ENCODE measurements at places on chromosomes 2 and 18.

GRCh38 chr2:242030858-242031257 is 161.3 kb downstream of the RTP5 start:
- no peak for DNase-seq

- no peak for DNase-seq
Measured at GRCh38 chr2:167431949-167432348, 543.7 kb downstream of the XIRP2 start.

- DNase-seq: no peak
Measured at GRCh38 chr2:165793161-165793778, 777 bp downstream of the GALNT3 start.

GRCh38 chr2:105969552-105969951 is 224.5 kb downstream of the UXS1 start:
- DNase-seq: no peak

- DNase-seq: no peak
Measured at GRCh38 chr2:3222636-3223035, 155.0 kb downstream of the EIPR1 start.

DNA sequence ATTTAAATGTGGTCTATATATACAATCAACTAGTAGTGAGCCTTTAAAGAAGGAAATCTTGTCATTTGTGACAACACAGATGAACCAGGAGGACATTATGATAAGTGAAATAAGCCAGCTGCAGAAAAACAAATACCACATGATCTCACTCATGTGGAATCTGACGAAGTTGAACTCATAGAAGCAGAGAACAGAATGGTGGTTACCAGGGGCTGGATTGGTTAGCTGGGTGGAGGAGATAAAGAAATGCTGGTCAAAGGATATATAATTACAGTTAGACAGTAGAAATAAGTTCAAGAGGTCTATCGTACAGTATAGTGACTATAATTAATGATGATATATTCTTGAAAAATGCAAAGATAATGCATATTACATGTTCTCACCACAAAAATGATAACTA is 267.9 kb downstream of the FBXO15 start:
- no peak for DNase-seq

GRCh38 chr2:195451160-195451559 is 205.9 kb upstream of the SLC39A10 start:
- no peak for DNase-seq

DNA sequence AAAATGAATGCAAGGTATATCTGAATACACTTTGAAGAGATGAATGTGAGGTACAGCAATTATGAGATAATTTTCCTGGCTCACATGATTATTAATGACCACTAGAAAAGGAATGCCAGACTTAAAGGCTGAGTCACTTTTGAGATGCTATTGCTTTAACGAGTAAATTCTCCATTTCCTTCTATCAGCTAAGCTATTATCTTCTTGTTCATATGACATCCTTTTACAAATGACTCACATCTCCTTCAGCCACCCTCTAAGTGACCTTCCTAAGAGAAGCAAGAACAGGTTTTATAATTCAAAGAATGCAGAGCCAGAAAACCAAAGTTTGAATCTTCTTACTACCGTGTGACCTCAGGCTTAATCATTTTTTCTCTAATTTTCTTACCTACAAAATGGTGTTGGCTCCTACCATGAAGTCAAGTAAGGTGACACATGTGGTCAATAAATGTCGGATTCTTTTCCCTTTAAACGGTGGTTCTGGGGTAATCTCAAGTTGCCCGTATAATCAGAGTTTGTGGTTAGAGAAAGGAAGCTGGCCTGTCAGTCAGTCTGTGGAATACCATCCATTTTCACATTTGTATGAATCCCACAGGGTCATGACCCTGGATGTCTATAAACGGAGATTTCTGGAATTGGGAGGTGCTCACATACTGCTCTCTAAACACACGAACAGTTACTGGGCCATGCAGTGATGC is 184.0 kb upstream of the PID1 start:
- no peak for DNase-seq

DNA sequence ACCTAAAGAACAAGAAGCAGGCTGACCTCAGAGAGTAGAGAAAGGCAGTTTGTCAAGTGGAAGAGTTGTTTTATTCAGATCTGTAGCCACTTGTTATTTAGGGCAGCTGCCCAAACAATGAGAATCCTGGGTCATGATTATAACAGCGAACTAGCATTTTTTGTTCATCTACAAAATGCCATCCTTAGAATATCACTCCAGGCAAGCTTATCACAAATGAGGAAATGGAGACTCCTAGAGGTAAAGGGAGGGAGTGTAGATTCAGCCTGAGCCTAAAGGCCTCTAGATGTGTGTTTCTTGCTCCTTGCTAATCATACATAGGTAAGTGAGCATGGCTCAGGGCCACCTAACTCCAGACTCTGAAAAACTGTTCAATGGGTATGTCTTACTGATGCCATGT is 126.1 kb downstream of the HNMT start:
- DNase-seq: no peak

- DNase-seq: no peak
Measured at GRCh38 chr2:58638256-58638805, 397.2 kb upstream of the FANCL start.

GRCh38 chr18:46332286-46332801 is 228.2 kb downstream of the HAUS1 start:
- DNase-seq: no peak

DNA sequence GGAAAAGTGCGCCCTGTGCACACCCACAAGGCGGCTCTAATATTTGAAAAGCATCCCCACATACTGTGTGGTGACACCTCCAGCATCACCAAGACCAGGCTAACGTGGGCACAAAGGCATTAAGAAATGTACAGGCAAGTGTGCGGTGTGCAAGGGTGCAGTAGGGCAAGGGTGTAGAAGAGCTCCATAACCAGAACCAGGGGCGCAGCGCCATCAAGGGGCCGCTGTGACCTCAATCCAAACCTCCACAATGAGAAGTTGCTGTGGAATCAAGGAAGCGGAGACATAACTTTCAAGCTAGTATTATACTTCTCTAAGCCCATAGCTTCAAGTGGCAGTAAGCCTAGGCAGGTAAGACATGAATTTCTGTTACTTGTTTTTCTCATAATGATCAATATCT is 13.0 kb downstream of the L3MBTL4 start:
- no peak for DNase-seq

- DNase-seq: no peak
Measured at GRCh38 chr18:49527631-49528327, 34.1 kb upstream of the LIPG start.

GRCh38 chr2:72803151-72803550 is 22.7 kb downstream of the EXOC6B start:
- DNase-seq: no peak

DNA sequence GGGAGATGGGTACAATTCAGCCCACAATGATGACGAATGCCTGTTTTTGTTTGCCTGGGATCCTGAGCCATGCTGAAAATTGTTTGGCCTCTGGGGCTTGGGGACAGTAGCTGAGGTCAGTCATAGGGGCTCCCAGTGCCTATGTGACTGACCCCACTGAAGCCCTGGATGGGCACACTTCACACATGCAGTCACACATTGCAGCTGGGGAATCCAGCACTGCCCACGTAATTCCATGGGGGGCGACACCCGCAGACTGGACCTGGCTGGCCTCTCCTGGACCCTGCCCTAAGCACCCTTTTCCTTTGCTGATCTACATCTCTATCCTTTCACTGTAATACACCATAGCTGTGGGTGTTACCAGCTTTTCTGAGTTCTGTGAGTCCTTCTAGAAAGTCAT is 295.2 kb upstream of the HS6ST1 start:
- no peak for DNase-seq

- DNase-seq: no peak
Measured at GRCh38 chr2:99112617-99113016, 28.9 kb upstream of the C2orf15 start.

- no peak for DNase-seq
Measured at GRCh38 chr2:154945984-154946383, 247.5 kb downstream of the KCNJ3 start.

GRCh38 chr18:68467957-68468356 is 247.0 kb downstream of the TMX3 start:
- DNase-seq: no peak

DNA sequence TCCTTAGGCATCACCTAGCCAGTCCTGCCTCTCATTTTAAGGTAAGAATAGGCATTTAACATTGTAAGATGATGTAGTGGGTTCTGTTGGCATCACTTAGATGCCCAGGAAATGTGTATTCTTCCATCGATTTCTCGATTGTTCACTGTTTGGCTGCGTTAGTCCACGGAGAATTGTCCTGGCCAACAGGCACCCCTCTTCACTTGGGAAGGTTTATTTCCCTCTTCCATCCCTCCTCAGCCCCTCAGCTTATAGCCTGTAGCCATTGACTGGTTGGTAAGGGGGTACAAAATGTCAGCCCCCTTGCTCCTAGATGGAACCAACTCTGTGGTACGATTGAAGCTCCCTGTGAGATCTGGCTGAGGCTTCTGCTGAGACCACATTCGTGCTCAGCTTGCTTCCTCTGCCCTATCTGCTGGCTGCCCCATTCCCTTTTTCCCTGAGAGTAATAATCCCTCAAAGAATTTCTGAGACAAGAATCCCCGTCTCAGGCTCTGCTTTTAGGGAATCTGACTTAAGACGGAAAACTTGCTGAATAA is 43.4 kb downstream of the PLEKHA3 start:
- no peak for DNase-seq

GRCh38 chr2:147430408-147430807 is 414.4 kb upstream of the ACVR2A start:
- DNase-seq: no peak

DNA sequence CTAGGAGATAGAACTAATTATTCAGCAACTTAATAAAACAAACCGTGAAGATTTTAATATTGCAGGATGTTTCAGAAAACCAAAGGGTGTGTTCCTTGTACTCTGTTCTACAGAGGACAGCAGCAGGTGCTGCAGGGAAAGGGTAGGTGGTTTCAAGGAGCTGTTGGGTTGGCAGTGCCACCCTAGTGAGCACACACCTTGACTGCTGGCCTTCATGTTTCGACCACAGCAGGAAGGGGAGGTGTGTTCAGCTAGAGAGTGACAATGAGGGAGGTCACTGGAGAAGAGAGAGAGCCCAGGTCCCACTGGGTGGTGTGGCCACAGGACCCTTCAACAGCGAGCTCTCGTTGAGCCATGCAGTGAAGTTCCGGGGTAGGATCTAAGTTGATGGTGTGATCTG is 98.6 kb downstream of the ZNF236 start:
- no peak for DNase-seq

GRCh38 chr2:240637901-240638345 is 12.6 kb downstream of the GPR35 start:
- no peak for DNase-seq

DNA sequence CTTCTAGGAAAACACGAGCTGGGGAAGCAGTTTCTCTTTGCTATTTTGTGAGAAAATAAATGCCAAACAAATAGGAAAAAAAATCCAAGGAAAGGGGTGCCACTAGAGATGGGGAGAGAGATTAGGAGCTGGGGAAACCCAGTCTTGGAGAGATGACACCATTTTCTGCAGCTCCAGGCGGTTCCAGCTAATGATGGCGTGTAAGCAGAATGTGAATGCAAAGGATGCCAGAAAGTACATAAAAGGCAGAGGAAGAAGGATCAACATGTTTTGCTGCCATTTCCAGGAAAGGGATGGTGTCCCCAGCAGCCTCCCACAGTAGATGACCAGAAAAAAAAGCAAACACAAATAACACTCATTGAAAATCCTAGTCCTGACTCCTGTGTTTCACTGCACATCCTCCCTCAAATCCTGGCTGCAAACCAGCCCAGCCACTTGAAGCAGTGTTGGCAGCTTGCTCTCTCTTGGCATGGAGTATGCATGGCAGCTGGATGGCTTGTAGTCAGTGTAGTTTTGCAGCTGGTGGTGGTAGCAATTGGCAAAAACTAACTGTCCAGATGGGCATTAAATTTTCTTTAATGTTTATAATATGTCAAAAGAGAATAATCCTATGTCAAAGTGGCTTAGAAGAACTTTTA is 93.6 kb downstream of the FTCDNL1 start:
- DNase-seq: peak; percentile 24

DNA sequence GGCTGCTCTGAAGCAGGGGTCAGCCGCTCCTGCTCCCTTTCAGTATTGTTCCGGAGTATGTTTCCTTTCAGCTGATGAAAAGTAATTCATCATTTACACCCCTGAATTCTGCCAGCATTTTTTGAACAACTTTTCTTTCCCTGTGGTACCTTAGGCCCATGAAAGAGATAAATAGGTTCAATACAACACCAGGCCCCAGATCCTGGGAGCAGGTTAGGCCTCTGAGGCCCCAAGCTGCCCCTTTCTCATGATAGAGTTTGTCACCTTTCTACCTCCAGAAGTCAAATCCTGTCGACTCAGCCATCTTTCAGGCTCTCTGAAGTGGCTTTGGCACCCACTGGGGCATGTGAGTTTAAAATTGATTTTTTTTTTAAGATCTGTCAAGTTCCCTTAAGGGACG is 1415.1 kb upstream of the ZEB2 start:
- no peak for DNase-seq

- no peak for DNase-seq
Measured at GRCh38 chr2:119431155-119431975, at the start of gene TMEM37. TSS of gene TMEM37 (plus strand) at chr2:119431854. CDS start at chr2:119431904, 50 bp downstream.

- DNase-seq: no peak
Measured at GRCh38 chr2:20205069-20205468, 19.9 kb downstream of the SDC1 start.

DNA sequence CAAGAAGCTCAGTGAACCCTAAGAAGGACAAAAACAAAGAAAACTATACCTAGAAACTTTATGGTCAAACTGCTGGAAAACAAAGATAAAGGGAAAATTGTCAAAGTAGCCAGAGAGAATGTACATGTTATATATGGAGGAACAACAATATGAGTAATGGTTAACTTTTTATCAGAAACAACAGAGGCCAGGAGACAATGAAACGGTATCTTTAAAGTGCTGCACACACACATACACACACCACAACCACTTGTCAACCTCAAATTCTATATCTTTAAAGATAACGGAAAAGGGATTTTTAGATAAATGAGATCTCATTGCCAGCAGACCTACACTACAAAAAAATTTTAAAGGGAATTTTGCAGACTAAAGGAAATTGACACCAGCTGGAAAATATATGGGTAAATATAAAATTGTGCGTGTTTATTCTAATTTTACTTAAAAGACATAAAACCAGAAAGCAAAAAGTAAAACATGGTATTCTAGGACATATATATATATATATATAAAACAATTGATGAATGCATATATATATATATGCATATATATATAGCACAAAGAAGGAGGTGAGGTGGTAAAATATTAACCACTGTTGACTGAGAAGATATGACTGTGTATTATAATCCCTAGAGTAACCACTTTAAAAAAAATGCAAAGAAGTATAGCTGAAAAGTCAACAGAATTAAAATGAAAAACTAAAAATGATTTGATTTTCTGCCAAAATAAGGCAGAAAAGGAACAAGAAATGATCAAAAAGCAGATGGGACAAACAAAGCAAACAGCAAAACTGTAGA is 172.0 kb downstream of the SRBD1 start:
- no peak for DNase-seq

DNA sequence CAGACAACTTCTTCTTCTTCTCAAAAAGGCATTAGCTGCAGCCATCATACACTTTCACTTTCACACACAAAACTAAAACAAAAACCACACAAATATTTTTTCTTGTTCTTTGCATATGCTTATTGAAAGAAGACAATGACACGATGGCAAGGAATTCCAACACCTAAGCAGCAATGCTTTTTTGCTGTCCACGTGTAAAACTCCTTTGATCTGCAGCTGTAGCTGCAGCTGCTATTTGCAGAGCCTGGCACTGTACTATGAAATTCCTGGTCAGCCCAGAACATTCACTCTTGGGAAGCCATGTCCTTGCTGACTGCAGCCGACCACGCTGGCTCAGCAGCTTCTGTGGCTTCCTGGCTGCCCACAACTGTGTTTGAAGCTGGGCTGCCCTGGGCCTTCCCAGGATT is 316.2 kb downstream of the CDH2 start:
- DNase-seq: no peak

Data from NCI-H2081 treated with DMSO at 0.1 percent for 48 hours (cell line).